ENCODE measurements at places on chromosomes 3 and 15.
A peak's percentile ranks its signal among the peaks of the same experiment; 100 is the strongest.

GRCh38 chr15:82858932-82859331 is 49.5 kb downstream of the WHAMM start:
- no peak for DNase-seq

GRCh38 chr3:312160-312733 is 115.7 kb downstream of the CHL1 start:
- no peak for DNase-seq

GRCh38 chr3:30252474-30252873 is 353.9 kb upstream of the TGFBR2 start:
- no peak for DNase-seq

DNA sequence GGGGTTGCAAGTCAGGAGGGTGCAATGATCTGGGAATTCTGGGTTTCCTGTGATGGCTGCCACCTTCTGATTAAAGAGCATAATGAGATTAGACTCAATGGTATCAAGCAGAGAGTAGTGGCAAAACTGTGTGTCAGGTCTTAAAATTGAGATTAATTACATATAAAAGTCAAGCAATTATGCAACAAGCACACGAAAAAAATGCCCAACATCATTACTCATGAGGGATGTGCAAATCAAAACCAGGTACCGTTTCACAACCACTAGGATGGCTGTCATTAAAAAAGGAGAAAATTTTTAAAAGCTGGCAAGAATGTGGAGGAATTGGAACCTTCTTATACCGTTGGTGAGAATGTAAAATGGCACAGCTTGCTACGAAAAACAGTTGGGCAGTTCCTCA is 205.0 kb downstream of the OSBPL10 start:
- DNase-seq = no peak

DNA sequence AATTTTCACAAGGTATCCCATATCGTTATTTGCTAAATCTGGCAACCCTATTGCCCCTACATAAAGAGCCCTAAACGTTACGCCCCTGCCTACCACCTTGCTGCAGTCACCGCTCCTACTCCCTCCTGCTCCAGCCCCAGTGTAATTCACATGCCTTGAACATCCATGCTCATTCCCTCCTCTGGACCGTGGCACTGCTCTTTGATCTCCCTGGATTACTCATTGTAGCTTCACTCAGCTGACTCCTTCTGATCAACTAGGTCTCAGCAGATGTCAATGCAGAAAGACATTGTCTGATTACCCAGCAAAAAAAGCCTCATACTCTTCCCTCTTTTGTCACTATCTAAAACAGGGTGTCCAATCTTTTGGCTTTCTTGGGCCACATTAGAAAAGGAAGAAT is 40.7 kb upstream of the KBTBD8 start:
- no peak for DNase-seq

GRCh38 chr3:14514323-14514720 is 25.8 kb downstream of the GRIP2 start:
- no peak for DNase-seq

DNA sequence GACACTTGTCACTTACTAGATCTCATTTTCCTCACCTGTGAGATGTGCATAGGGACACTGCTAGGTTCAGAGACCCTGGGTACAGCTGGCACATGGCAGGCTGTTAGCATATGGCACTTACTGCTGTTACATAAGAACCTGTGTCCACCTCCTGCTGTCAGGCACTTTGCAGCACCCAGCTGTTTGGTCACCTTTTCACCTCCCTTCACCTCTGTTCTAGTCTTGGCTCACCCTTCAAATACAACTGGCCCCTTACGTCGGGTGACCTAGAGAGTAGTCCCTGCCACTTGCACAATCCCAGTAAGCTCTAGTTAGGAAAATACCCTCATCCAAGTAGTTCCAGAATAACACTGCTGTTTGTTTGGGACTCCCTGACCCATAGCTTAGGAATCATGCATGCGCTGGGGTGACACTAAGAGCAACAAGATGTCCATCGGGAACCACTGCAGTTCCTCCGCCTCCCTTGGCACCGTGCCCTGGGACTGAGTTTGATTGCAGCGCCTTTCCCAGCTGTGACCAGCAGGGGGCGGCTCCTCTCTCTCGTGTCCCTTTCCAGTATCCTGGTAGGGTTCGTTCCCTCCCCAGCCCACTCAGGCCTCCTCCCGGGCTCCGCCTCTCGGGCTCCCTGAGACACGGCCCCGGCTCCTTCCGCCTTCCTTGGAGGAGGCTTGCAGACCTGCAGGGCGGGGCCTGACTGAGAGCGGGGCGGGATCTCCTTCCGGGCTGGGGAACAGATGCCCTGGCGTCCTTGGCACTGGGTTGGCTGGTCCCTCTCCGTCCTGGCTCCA is 78.6 kb downstream of the ABHD5 start:
- DNase-seq = peak; percentile 69

DNA sequence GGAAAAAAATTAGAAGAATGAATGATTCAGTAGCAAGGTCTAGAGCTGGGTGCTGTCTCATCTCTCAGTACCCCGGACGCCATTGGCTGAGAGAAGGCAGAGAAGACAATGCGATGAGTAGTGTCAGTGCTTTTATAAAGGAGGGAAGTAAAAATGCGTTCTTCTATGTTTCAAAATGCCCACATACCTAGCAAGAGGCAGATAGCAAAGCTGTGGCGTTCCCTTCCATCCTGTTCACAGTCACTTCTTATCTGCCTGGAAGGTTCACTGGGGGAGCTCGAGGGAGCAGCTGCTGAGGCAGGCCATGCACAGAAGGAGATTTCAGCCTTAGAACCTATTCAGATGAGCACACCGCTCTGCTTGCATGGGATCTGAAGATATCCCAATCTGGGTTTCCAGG is 234.0 kb downstream of the RPLP1 start:
- DNase-seq = no peak

GRCh38 chr3:48832684-48833083 is 15.0 kb downstream of the PRKAR2A start:
- DNase-seq = no peak

GRCh38 chr3:126923895-126924294 is 59.0 kb upstream of the PLXNA1 start:
- no peak for DNase-seq

GRCh38 chr3:46214751-46215352 is 6.7 kb upstream of the CCR1 start:
- DNase-seq = no peak

- DNase-seq = no peak
Observed at GRCh38 chr15:28955993-28956421, 70.2 kb downstream of the APBA2 start.

DNA sequence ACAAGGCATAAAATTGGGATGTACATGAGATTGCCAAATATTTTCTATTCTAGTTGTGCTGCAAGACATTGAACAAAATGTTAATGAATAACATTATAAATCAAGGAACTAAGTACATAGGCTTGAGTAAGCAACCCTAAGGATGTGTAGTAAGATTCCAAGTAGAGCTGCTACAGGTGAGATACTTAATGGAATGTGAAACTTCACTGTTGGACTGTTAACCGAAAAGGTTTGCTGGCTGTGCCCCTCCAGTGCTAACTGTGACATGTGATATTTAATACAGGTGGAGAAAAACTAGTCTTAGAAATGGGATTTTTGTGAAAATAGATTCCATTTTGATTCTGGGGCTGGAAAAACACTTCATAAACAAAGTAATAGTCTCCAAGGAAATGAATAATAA is 52.4 kb downstream of the TSC22D2 start:
- no peak for DNase-seq

- no peak for DNase-seq
Observed at GRCh38 chr3:46537779-46538178, 28.3 kb downstream of the LRRC2 start.

- no peak for DNase-seq
Observed at GRCh38 chr3:151985787-151986430, 112.5 kb downstream of the SUCNR1 start.

- no peak for DNase-seq
Observed at GRCh38 chr3:38116471-38117162, 20.3 kb downstream of the ACAA1 start.

- no peak for DNase-seq
Observed at GRCh38 chr3:94063496-94064119, 747 bp downstream of the NSUN3 start.

GRCh38 chr3:169999433-169999832 is 32.8 kb downstream of the SEC62 start:
- DNase-seq = no peak

- DNase-seq = no peak
Observed at GRCh38 chr3:147191795-147192385, 214.5 kb downstream of the ZIC4 start.

DNA sequence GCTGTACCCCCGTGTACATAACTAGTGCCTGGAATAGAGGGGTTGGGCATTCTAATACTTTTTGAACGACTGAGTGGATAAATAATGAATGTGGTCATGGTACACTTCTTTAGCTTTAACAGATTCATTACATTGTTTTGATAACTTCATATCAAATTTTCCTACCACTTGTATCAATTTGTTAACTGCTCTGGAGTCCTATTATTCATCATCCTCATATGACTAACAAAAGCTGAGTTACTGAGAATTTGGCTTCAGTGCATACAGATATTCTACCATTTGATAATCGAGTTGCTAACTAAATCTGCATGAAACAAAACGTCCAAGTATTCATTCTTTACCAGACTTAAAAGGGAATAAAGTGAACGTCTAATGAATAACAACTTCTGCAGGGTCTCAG is 31.7 kb downstream of the FRMD5 start:
- no peak for DNase-seq

GRCh38 chr3:6108957-6109356 is 752.0 kb upstream of the GRM7 start:
- DNase-seq = no peak

DNA sequence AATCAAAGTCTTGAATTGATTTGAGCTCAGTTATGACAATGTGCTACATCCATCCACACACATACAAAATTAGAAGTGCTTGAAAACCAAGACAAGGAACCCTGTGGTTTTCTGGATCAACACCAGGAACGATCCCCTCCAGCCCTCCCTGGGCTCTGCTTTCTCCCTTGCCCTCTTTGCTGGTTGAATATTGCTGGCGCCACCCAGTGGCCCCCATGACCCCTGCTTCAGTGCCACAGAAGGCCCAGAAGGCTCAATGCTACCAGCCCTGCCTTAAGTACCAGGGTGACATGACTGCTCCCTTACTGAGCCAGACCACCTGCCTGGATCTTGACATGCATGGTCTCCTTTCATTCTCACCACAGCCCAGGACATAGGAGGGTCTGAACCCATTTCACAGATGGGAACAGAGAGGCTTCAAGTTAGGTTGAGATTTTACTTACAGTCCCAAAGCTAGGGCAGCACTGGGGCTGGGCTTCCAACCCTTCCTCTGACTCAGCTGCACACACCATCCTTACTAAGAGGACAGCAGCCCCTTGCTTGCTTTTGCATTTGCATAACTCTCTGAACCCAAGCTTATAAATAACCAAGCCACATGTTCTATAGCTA is 15.0 kb downstream of the IL12A start:
- DNase-seq = peak; percentile 38

DNA sequence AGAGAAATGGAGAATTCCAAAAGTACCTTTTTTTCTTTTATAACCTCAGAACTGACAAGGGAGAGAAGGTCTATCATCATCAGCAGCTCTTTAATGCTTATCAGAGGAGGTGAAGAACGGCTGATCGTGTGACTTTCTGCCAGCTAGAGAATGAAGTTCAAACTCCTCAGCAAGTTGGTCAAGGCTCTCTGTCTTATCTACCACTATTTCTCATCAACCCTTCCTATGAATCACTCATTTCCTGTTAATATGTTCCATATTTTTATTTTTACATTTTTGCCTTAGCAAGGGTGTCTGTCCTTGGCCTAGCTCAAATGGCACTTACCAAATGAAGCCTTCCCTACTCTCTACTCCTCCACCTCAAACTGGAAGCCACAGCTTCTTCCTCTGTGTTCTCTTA is 73.1 kb upstream of the TSPAN3 start:
- DNase-seq = no peak

- no peak for DNase-seq
Observed at GRCh38 chr3:115341208-115341607, 194.1 kb upstream of the ZBTB20 start.

- DNase-seq = no peak
Observed at GRCh38 chr3:133610031-133610430, 36.5 kb downstream of the CDV3 start.

DNA sequence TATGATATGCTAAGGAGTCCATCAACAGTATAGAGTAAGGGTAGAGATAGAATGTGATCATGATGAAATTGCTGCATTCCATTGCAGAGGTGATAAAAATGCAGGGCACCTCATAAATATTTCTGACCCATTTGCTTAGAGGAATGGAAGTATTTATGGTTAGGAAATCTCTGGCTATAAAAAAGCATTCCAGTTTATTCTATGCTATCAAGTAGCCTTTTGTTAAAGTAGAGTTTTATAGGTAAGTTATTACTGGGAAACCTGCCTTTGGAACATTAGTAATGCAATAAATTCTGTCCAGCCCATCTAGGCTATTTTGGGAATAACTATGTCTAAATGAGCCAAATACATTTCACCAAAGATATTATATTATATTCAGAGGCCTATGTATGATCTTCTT is 19.8 kb upstream of the STRIT1 start:
- no peak for DNase-seq

DNA sequence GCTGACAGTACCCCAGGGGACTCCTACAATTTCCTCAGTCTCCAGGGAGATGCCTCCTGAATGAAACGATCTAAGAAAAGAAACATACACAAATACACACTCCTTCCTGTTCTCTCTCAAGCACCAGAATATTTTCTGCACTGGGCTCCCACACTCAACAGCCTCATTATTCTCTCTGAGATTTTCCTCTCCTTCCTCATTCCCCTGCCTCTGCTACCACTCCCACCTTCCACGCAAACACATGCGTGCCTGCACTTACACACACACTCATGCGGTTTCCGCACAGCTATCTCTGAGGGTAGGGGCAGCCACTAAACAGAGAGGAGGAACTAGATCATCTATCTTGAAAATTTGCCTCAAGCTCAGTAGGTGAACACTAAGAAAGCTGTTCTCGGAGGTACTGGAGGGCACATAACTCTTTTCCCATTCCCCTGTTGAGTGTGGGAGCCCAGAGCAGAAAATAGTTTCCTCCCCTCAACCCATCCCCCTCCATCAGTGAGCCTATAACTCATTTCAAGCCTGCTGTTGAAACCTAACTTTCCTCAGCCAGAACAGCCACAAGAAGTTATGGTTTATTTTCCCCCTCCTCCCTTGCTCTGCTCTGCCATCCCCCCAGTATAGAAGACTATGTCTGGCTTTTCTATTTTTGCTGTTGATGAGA is 30.5 kb upstream of the TIPARP start:
- peak; percentile 36 for DNase-seq

- DNase-seq = no peak
Observed at GRCh38 chr15:69457304-69458280, 5.0 kb downstream of the RPLP1 start.

- no peak for DNase-seq
Observed at GRCh38 chr3:194379651-194380050, 10.1 kb upstream of the LRRC15 start.

- no peak for DNase-seq
Observed at GRCh38 chr3:156120528-156121251, at the start of gene KCNAB1. Gene KCNAB1 (plus strand): TSS chr3:156120578.

GRCh38 chr3:64627471-64628321 is 60.1 kb downstream of the ADAMTS9 start:
- DNase-seq = no peak

DNA sequence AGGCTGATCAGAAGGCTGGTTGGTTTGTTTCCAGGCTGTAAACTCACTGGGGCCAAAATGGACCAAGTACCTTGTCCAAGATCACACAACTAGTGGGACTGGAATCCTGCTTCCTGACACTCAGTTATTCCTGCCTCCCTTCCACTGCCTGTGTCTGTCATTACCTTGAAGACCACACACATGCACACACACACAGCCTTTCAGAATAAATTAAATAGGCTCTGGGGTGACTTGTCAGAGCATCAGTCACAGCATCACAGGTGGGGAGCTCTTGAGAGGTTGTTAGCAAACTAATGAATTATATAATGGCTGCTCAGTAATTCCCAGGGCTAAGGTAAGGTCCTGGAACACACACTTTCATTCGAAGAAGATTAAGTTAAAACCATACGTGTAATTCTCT is 231.8 kb downstream of the UACA start:
- DNase-seq = no peak
